ENCODE measurements at places on chromosomes 3 and 15.

DNA sequence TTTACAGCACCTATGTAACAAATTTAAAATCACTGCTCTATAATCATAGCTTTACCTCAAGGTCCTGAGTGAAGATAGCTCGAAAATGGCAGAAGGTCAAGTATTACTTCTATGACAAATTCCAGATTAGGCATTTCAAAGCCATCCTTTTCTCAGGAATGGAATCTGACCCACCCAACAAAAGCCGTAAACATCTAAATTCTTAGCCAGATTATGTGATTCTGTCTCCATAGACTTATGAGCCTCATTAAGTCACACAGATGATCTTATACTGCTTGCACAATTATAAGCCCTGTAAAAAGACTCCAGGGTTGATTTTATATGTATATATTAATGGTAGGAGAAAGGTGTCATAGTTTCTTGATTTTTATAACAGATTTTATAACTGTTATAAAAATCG lies 56.9 kb downstream of the CEP152 start:
- DNase-seq, result no peak

- DNase-seq, result no peak
Observed at GRCh38 chr3:963255-963654, 129.6 kb upstream of the CNTN6 start.

DNA sequence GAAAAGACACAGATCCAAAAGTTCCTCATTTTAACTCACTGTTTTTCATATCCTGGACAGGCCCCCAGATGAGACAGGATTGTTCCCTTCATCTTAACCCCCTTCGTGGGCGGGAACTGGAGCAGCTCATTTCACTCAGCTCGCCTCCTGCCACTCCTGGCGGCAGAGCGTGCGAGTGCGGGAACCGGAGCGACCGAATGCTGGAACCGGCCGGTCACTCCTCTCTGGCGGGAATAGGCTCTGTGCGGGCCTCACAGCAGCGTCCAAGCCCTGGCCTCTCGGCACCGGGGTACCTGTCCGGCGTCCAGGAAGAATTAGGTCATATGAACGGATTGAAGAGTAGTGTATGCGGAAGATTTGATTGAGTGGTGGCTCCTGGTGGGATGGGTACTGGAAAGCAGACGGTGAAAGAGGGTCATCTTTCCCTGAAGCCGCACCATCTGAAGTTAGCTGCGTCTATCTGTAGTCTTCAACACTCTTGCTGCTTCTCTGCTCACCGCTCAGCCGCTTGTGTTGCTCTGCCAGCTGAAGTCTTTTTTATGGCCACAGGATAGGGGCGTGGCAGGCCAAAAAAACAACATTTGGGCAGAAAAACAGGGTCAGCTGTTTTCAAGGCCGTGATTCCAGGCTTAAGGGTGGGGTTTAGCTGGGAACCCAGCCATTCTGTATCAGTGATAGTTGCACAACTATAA lies 42.3 kb upstream of the FXR1 start:
- peak; percentile 64 for DNase-seq

GRCh38 chr3:150887031-150887430 lies 18.2 kb downstream of the MINDY4B start:
- no peak for DNase-seq

- DNase-seq, result no peak
Observed at GRCh38 chr3:80750637-80751036, 982.8 kb upstream of the ROBO1 start.

DNA sequence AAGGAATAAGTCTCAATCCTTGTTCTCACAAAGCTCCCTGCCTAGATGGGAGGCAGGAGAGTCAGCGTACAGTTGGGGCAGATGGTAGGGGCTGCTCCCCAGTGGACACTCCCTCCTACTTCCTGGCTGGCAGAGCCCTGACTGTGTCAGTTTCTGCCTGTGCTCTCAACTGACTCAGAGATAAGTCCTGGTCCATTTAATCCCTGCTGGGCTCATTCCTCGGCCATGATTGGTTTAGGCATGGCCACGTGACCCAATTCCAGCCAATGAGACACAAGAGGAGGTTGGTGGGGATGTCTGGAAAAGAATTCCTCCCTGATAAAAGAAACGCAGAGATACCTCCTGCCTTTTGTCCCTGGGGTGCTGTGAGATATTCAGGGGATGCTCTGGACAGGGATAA lies 118.1 kb upstream of the SLC6A11 start:
- no peak for DNase-seq

DNA sequence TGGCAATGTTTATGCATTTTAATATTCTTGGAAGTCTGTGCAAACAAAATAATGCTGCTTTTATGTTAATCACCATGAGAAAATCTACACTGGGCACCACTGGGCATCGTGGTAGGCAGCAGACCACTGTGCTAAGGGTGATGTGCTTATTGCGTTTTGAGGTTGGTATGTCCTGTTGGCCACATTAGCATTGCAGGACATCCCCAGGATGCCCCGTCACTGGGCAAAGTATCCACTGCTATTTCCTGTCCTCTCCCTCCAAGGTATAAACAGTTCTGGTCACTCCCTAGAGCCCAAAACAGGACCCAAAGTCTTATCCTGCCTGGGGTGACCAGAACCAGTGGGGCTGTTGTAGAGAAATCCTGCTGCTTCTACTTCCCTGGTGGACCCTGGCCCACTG lies 284.2 kb upstream of the ROPN1 start:
- no peak for DNase-seq

DNA sequence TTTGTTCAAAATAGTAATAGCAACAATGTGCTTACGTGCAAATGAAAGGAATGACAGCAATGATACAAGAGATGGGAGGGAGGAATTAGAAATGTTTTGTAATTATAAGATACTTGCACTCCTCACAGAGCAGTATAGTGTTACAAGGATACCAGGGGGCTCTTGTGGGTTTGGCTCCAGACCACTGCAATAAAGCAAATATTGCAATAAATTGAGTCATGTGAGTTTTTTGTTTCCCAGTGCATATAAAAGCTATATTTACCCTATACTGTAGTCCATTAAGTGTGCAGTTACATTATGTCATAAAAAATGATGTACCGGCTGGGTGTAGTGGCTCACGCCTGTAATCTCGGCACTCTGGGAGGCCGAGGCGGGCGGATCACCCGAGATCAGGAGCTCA lies 864.3 kb downstream of the NSUN3 start:
- DNase-seq, result no peak

DNA sequence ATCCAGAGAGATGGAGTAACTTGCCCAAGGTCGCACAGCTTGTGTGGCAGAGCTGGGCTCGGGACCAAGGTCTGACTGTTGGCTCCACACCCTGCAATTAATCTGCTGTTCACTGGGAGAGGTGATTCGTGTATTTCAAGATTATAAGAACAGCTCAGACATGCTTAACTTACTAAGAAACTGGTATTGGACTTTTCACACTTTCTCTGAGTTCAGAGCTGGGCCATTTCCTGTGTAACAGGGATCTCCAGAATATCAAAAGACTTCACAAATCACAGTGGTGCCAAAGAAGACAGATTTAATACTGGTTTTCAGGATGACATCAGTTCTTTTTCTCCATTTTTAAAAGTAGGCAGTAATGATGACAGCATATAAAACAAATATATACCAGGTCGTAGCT lies 156.8 kb upstream of the UBE2E1 start:
- DNase-seq, result no peak

DNA sequence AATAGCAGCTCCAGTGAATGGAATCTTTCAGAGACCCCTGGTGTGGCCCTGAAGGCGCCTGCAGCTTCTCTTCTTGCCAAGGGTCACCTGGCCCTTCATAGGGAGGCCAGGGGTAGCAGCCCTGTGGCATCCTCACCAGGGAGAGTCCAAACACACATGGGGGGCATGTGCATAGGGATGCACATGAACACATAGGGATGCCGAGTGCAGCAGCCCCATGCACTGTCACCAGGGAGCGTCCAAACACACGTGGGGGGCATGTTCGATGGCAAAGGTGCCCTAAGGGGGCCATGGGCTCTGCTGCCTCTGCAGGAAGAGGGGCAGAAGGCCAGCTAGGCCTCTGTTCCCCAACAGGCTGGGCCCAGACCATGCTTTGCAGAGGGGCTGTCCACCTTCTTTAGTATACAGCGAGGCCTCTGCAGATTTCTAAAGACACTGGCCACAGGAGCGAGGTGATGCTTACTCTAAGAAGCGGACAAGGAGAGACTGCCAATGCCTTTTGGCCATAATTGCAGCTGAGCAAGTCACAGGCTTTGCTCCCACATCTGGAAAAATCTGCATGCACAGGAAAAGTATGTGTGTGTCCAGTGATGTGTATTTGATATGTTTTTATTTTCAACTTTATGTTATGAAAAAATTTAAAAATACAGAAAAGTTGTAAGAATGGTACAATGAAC lies 21.0 kb downstream of the ANAPC13 start:
- DNase-seq, result no peak

- DNase-seq, result peak; percentile 13
Observed at GRCh38 chr15:64216730-64217428, 54.1 kb upstream of the PPIB start.

- peak; percentile 65 for DNase-seq
Observed at GRCh38 chr15:42059661-42060476, 34.5 kb downstream of the PLA2G4D start.

DNA sequence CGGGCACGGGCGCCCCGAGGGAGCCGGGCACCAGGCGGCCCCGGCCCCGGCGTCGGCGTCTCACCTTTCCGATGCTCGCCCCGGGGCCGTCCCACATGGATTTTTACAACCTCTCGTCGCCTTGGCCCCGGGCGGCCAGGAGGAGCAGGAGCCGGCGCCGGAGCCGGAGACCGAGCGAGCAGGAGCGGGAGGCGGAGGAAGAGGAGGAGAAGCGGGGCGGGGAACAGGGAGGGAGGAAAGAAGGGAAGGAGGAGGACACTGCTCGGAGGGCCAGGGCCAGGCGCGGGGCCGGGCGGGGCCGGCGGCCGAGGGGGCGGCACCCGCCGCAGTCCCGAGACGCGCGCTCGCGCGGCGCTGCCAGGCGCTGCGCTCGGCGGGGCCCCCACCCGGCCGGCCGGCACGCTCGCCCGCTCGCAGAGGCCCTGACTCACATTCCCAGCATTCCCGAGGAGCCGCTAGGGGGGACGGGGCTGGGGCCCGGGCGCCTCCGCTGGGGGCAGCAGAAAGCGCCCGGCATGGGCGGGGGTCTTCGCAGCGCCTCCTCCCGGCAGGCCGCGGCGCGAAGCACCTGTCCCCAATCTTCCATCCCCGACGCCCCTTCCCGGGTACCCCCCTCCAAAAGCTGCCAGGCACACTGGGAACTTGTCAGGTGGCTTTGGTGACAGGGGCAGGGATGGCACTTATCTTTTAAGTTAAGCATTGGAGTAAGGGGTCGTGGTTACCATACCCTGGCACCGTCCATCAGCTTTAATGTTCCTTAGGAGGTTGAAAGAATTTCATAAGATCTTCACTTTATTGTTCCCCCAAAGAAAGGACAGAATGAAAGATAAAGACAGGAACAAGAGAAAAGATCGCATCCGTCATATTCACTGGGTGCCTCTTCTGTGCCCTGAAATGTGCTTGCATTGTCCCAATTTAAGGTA lies at the start of gene ERC2:
Gene ERC2 (minus strand): TSS at position 284 of the 923 bp plus-strand sequence.
- DNase-seq, result peak; percentile 81

GRCh38 chr3:149437710-149438109 lies 36.8 kb upstream of the TM4SF4 start:
- DNase-seq, result no peak

DNA sequence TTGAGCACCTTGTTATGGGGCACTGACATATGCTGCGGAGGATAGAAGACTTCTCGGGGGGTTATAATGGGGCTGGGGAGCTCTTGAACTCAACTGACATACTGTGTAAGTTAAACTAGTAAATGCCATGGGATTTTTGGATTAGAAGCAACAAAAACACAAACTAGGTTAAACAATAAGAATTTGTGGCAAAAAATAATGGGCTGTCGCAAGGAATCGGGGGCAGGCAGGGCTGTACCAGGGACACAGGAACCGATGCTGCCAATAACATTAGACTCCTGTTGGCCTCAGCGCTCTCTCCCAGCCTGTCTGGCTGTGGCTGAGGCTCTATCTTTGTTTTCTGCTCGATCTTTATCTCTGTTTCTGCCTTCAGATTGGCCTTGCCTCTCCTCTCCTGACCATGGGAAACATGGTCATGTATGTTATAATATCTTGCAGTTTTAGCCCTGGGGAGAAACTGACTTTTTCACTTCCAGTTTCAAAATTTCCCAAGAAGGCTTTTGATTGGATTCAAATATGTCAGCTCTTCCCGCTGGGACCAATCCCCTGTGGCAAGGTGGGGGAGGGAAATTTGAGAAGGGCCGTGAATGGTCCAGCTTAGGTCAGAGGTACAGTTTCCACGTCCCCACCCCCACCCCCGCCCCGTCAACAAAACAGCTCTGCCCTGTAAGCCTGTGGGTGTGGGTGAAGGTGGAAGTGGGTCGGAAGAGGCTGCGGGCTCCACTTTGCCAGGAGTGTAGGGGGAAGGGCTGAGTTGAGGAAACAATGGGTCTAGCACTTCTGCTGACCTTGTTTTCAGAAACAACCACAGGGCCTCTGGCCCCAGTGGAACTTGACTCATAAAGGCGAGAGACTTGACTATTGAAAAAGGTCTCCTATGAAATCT lies 161.1 kb upstream of the TBL1XR1 start:
- peak; percentile 55 for DNase-seq

DNA sequence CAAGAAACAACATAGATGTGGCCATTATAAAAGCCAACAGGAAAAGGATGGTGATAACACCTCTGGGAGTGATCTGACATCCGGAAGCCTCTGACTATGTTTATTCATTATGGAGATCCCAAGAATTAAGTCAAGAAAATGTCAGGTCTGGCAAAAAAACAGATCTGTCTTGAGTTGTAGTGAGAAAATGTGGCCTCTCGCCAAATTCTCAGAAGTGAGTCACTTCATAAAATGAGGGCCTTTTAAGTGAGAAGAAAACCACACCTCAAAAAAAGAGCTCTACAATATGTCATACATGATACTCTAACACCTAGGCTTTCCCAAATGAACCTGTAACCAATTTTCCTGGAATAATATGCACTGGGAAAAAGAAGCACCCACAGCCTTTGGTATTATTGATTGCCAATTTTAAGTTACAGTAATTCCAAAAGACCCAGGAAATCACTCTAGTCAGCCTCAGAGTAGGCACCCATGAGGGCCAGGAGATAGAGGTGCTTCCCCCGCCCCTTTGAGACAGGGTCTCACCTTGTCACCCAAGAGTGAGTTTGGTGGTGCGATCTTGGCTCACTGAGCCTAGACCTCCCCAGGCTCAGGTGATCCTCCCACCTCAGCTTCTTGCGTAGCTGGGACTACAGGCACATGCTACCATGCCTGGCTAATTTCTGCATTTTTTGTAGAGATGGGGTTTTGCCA lies 38.0 kb downstream of the CCR3 start:
- DNase-seq, result no peak

DNA sequence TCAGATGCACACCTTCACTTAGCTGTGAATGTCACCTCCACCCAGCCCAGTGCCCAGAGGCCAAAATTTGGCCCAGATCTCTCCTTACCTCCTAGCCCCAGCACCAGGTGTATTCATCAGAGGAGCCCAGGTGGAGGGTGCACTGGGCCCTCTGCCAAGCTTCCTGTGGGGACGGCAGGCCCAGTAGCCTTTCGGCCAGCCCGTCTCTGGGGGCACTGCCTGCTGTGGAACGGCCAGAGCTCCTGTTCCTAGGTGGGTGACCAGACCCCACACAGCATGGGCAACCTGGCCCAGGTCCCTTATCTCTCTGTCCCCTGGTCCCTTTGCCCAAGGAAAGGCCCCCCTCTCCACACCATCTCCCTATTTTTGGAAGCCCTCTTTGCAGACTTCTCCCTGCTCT lies 67.8 kb downstream of the AAGAB start:
- DNase-seq, result no peak

GRCh38 chr15:67740405-67740804 lies 84.9 kb upstream of the SKOR1 start:
- no peak for DNase-seq

GRCh38 chr3:72489901-72490300 lies 358.3 kb downstream of the SHQ1 start:
- DNase-seq, result no peak

- DNase-seq, result peak; percentile 55
Observed at GRCh38 chr3:188978421-188979171, 193.2 kb upstream of the TPRG1 start.
